SK-N-MC (cell line): ENCODE measurements at places on chromosomes 5 and 9.

DNA sequence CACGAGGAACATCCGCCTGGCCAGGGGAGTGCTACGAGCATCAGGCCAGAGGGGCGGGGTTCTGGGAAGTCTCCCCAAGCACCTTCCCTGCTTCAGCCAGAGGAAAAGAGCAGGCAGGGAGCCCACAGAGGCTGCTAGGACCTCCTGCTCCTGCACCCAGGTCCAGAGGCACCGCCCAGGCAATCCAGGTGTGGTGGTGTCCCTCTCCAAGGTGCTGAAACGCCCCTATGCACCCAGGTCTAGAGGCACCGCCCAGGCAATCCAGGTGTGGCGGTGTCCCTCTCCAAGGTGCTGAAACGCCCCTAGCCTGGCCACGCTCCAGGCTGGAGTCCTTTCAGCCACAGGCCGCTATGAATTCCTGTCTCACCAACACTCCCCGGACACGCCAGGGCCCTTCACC lies 10.7 kb upstream of the UBAC1 start:
- no peak for DNase-seq

GRCh38 chr9:133712221-133713100 lies 25.7 kb downstream of the SARDH start:
- DNase-seq = no peak

DNA sequence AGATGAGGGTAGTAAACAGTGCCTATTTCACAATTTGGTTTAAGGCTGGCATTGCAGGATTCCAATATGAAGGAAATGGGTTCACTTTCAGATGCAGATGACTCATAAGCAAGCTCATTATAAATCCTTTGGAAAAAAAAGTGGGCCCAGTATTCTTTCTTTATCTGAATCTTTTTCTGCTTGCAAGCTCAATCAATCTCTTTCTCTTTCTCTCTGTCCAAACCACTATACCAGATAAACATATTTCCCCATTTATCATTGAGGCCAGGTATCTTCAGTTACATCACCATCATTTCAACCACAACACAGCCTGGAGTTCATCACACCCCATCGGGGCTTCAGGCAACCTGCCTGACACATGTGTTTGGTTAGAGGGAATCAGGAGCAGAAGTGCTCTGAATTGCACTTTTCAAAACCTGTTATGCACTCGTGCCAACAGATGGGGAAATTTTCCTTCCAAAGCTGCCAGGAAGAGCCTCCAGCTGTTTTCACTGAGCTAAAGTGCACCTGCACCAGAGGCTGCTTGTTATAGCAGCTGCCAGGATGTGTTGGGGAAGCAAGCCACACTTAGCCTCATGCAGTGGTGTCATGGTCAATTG lies 30.0 kb upstream of the MAMDC2 start:
- DNase-seq = no peak

- DNase-seq = no peak
Observed at GRCh38 chr9:14405176-14405706, 91.3 kb upstream of the NFIB start.

GRCh38 chr9:75269197-75269596 lies 180.9 kb downstream of the OSTF1 start:
- DNase-seq = no peak
